Foreskin fibroblast (primary cell): ENCODE measurements at places on chromosomes 1 and 21.

GRCh38 chr1:196357913-196358312 is 250.3 kb downstream of the KCNT2 start:
- no peak for DNase-seq

- DNase-seq = no peak
These were observed 92.6 kb upstream of the VAV3 start for GRCh38 chr1:108057541-108057940.

- DNase-seq = no peak
These were observed 26.9 kb upstream of the LRRC3 start for GRCh38 chr21:44428281-44428960.

DNA sequence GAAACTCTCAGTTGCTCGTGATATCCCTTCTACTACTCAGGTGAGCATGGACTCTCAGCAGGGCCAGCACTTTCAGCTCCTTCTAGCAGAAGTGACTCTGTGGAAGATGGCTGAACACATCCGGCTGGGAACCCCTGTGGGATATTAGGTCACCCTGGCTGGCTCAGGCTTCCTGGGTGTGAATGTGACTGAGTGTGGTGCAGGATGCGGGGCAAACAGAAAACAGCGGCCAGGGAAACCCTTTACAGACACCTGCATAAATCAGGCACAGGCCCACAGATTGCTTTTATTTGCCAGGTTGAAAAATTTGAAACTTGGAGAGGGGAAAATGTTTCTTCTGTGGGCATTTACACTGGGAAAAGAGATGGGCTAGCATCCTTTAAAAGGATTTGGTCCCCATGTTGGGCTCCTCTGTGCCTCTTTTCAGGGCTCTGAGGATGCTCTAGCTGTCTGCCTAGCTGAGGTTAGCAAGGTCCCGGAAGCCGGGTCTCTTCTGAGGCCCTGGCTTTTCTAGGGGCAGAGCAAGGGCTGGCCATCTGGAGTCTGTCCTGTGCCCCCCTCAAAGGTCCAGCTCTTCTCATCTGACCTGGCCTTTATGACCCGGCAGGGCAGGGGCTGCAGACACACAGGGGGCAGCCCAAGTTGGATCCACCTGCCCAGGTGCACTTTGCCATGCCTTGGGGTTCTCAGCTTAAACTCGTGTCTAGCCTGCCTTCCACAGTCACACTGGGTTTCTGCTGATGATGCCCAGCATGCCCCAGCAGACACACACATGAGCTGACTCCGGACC is 243.0 kb downstream of the SIPA1L2 start:
- DNase-seq = no peak
